A673 (cell line): ENCODE measurements at places on chromosomes 1 and 21.

GRCh38 chr1:187956975-187957374 is 1128.2 kb downstream of the PLA2G4A start:
- DNase-seq: peak; percentile 32

GRCh38 chr1:215600867-215601266 is 33.8 kb downstream of the KCTD3 start:
- DNase-seq: no peak

DNA sequence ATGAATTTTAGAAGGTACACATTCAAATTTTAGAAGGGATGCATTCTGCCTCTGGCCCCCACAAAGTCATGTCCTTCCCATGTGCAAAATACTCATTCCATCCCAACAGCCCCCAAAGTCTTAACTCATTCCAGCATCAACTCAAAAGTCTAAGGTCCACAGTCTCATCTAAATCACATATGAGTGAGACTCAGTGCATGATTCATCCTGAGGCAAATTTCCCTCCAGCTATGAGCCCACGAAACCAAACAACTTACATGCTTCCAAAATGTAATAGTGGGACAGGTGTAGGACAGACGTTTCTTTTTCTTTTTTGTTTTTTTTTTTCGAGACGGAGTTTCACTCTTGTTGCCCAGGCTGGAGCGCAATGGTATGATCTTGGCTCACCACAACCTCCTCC is 12.5 kb upstream of the WNT2B start:
- DNase-seq: no peak

- DNase-seq: no peak
Observed at GRCh38 chr21:35222541-35222941, 173.4 kb upstream of the RUNX1 start.

DNA sequence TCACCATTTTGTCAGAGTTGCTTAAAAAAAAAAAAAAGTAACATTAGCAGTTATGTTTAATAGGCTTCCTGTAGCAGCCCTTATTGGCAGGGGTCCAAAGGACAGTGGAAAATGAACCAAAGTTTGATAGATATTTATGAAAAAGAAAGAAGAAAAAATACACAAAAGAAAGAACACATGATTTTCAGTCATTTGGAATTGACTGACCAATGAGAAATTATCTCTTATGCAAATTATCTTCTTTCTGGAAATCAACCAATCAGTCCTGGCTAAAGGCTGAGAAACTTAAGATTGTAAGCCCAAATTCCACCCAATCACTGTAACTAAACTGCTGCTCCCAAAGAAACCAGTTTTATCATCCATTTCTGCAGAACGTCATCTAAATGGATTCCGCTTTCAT is 282.4 kb downstream of the TM2D1 start:
- DNase-seq: peak; percentile 37

DNA sequence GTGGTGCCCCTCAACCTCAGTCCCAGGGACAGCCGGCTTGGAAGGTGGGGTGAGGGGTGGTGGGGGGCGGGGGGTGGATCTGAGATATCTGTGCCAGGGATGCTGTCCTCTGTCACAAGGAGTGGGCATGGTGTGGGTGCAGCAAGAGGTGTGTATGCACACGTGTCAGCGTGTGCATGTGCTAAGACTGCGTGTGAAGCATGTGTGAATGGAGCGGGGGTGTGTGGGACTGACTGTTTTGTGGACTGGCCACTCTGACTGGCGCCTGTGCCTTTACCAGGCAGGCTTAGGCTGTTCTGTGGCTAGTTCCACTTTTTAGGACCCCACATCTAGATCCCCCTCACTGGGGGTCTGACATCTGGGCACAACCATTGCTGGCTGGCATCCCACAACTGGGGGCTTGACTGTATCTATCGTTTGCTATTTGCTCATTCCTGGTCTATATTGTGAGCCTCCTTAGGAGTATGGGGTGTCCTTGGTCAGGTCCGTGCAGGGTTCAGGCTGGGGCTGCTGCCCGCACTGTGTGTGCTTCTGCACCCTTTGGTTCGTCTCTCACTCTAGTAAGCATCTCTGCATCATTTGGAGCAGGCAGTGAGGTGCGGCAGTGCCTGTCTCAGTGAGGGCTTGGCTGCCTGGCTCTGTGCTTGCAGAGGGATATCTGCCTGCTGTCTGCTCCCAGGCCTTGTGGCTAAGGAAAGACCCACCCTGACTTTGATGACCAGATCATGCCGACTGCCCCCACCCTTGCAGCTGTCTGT is 1.9 kb downstream of the AMPD2 start:
- no peak for DNase-seq

GRCh38 chr21:43864313-43864961 is 586 bp upstream of the AGPAT3 start:
- peak; percentile 42 for DNase-seq

- no peak for DNase-seq
Observed at GRCh38 chr1:81044708-81045107, 756.0 kb upstream of the ADGRL2 start.

DNA sequence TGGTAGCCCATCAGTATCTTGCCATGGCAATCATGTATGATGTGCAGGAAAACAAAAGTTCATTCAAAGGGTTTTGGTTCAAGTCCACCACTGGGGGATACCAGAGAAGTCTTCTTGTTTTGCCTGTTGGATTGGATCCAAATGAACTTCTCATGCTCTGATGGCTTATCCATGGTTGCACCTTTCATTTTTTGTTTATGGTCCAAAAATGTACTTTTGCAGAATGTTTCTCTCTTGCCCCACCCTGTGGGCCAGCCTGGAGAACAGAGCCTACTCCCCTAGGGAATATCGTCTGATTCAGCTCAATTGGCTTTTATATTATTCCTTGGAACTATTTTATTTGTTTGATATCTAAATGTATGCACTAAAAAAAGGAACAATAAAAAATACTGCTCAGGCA is 20.1 kb upstream of the CLCA1 start:
- DNase-seq: no peak

DNA sequence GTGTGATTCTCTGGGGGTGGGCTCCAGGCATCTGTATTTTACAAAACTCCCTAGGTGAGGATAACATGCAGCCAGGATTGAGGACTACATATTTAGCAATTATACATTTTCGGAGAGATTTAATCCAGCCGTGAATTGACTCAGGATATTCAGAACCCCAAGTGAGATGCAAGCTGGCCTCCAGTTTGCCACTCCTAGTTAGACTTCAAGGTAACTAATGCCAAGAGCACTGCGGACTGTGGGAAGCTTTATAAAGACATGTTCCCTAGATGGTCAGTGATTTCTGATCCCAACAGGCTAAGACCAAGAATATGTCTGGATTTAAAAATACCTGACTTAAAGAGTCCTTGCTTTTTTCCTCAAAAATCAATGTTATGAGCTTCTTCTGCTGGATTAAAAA is 308.5 kb downstream of the NTNG1 start:
- no peak for DNase-seq

GRCh38 chr1:59635097-59635496 is 179.7 kb upstream of the HOOK1 start:
- DNase-seq: no peak

GRCh38 chr1:154962156-154962749 is 671 bp upstream of the PYGO2 start:
- no peak for DNase-seq

GRCh38 chr1:5847013-5847659 is 145.1 kb downstream of the NPHP4 start:
- peak; percentile 50 for DNase-seq

- DNase-seq: no peak
Observed at GRCh38 chr1:108777839-108778238, 31.4 kb downstream of the STXBP3 start.

- DNase-seq: no peak
Observed at GRCh38 chr1:160797861-160798273, 1.9 kb downstream of the LY9 start.
